Spinal cord (tissue), 10 donors: ENCODE measurements at places on chromosomes 6 and 20. TPM values are rescaled to one million over a fixed set of nuclear protein-coding genes. Genes with fewer than 3 reads are reported as not detected.

The DSTN gene
- total RNA-seq: 174 TPM

The KIF13A gene
- total RNA-seq: 47.8 TPM

The TENT5A gene
- total RNA-seq: 25.2 TPM

The SLC17A2 gene
- not detected for total RNA-seq

The TAAR8 gene
- total RNA-seq: not detected

The KCNB1 gene
- 8.0 TPM for total RNA-seq

The MUC22 gene
- total RNA-seq: not detected

The TMEM170B gene
- total RNA-seq: 10.9 TPM

The PRDM13 gene
- total RNA-seq: 1.7 TPM

The RNF182 gene
- total RNA-seq: 11.6 TPM

The CGA gene
- total RNA-seq: not detected

The PGC gene
- total RNA-seq: not detected

The SPTLC3 gene
- 29.3 TPM for total RNA-seq

The GPR6 gene
- total RNA-seq: 0.59 TPM

The SLC22A16 gene
- 0.66 TPM for total RNA-seq

The SNAP25 gene
- total RNA-seq: 370 TPM

The PNLDC1 gene
- total RNA-seq: 0.10 TPM

The CST5 gene
- not detected for total RNA-seq

The PRPH2 gene
- 5.8 TPM for total RNA-seq

The PARD6B gene
- 11.3 TPM for total RNA-seq

The TUBB1 gene
- total RNA-seq: 3.4 TPM

The DCBLD1 gene
- total RNA-seq: 7.5 TPM

The CRYBG1 gene
- total RNA-seq: 2.4 TPM

The KHDC1 gene
- 5.0 TPM for total RNA-seq

The SMLR1 gene
- not detected for total RNA-seq

The MAP3K5 gene
- total RNA-seq: 26.9 TPM

The SLC52A3 gene
- 1.0 TPM for total RNA-seq

The SDCBP2 gene
- total RNA-seq: 8.7 TPM
